Esophagus muscularis mucosa (tissue), 4 donors: ENCODE measurements at places on chromosomes 6 and 20. TPM values are rescaled to one million over a fixed set of nuclear protein-coding genes. Genes with fewer than 3 reads are reported as not detected.

The CDKAL1 gene
- total RNA-seq, result 11.2 TPM

The C20orf204 gene
- total RNA-seq, result 0.23 TPM

The RRAGD gene
- total RNA-seq, result 31.4 TPM

The CFAP61 gene
- total RNA-seq, result not detected

The ULBP1 gene
- not detected for total RNA-seq

The ADGRG6 gene
- 7.6 TPM for total RNA-seq

The BTN1A1 gene
- total RNA-seq, result not detected

The EEF1A2 gene
- total RNA-seq, result 17.8 TPM

The TPD52L1 gene
- 18.7 TPM for total RNA-seq

The CCDC167 gene
- total RNA-seq, result 11.1 TPM

The FAM217A gene
- not detected for total RNA-seq

The HTR1E gene
- 0.40 TPM for total RNA-seq

The GSTA5 gene
- not detected for total RNA-seq

The WASF1 gene
- 12.1 TPM for total RNA-seq

The SYNDIG1 gene
- total RNA-seq, result not detected

The IER3 gene
- 9.2 TPM for total RNA-seq

The EDN3 gene
- total RNA-seq, result 18.0 TPM

The HSP90AB1 gene
- total RNA-seq, result 526 TPM

The SGK2 gene
- 0.66 TPM for total RNA-seq

The TAAR5 gene
- not detected for total RNA-seq

The ETV7 gene
- not detected for total RNA-seq

The CPXM1 gene
- 1.3 TPM for total RNA-seq

The TPBG gene
- total RNA-seq, result 111 TPM

The PLN gene
- 431 TPM for total RNA-seq

The TTI1 gene
- total RNA-seq, result 11.6 TPM

The TMEM30A gene
- total RNA-seq, result 95.8 TPM

The ZFP64 gene
- total RNA-seq, result 14.1 TPM

The OLIG3 gene
- total RNA-seq, result not detected

The HLA-DMA gene
- 26.0 TPM for total RNA-seq

The CYP39A1 gene
- total RNA-seq, result 10.4 TPM

The CNR1 gene
- 23.4 TPM for total RNA-seq

The RGS17 gene
- 0.83 TPM for total RNA-seq

The TLDC2 gene
- total RNA-seq, result 0.34 TPM

The RSPO3 gene
- 123 TPM for total RNA-seq

The GNAS-AS1 gene
- total RNA-seq, result not detected

The SLC17A2 gene
- not detected for total RNA-seq

The YIPF3 gene
- 95.1 TPM for total RNA-seq

The HLA-DQB1 gene
- total RNA-seq, result 5.8 TPM

The AGER gene
- total RNA-seq, result 5.9 TPM

The RFX6 gene
- total RNA-seq, result not detected

The GABRR1 gene
- not detected for total RNA-seq

The HSPA1B gene
- total RNA-seq, result 298 TPM
